Activated CD8-positive, alpha-beta memory T cell treated with anti-CD3 and anti-CD28 coated beads, Interleukin-2, amount 50 U/mL, for 4 hours (primary cell): ENCODE measurements at places on chromosomes 13 and 19.

GRCh38 chr19:1862068-1862423, 1.3 kb downstream of the KLF16 start:
- DNase-seq: no peak

DNA sequence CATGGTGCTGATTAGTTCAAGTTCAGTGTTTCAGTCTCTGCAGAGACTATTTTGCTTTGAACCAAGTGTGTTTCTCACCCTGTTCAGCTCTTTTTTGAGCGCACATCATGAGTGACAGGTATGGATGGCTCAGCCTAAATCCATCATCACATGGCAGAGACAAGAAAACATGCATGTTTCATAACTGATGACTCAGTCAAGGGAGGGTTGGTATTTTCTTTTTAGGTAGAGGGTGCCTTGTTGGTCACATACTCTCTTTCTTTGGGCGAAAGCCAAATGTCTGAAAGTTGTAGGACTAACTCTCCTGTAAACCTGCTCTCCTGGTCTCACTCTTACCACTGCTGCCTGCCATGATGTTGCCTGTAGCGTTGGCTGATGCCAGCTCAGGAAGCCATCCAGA, 48.1 kb upstream of the RAP2A start:
- no peak for DNase-seq

GRCh38 chr19:41541990-41542584, 33.9 kb upstream of the CEACAM21 start:
- peak; percentile 75 for DNase-seq

DNA sequence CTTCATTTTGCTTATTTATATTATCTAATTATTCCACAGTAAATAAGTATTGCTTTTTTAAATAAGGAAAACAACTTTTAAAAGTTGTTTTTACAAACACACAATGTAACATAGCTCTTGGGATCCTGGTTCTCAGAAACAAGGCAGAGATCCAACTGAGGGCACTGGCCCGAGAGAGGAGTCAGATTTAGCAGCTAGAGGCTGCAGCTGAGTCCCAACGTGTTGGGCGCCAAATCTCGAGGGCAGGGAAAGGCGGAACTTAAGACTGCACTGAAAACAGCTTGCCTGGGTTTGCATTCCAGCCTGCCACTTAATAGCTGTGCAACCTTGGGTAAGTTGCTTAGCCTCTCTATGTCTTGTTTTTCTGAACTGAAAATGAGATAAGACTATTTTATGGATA, 16.4 kb upstream of the WASF3 start:
- DNase-seq: no peak

DNA sequence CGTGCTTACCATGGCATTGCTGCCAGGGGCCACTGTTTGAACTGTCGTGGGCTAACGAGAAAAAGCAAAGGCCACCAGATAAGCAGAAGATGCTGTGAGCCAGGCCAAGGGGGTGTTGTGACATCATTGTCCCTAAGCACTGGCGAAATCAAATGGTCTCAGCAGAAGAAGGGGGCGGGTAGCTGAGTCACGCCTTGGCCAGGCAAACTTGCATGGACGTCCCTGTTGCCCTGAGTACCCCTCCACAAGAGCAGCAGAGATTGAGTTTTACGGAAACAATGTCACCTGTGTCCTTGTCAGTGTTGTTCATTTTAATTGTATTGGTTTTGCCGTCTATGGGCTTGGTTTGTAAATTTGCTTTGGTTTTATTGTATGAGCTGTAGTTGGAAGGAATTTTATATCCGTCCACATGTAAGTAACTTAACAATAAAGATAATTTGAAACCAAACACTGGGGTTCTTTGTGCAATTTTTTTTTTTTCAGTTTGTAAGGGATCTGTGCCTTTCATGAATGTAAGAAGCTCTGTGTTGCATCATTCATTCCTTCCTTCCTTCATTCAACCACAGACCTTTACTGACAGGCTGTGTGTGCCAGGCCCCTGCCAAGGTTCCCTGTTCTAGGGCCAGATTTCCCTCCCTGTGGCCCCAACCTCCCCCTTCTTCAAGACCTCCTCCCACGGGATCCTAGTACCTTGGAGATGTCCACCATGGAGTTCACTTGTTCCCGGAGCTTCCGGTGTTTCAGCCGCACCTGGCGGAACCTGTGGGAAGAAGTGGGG, 12.3 kb downstream of the KCNN4 start:
- DNase-seq: no peak

- no peak for DNase-seq
Observed at GRCh38 chr13:78187781-78188180, 269.1 kb upstream of the EDNRB start.

DNA sequence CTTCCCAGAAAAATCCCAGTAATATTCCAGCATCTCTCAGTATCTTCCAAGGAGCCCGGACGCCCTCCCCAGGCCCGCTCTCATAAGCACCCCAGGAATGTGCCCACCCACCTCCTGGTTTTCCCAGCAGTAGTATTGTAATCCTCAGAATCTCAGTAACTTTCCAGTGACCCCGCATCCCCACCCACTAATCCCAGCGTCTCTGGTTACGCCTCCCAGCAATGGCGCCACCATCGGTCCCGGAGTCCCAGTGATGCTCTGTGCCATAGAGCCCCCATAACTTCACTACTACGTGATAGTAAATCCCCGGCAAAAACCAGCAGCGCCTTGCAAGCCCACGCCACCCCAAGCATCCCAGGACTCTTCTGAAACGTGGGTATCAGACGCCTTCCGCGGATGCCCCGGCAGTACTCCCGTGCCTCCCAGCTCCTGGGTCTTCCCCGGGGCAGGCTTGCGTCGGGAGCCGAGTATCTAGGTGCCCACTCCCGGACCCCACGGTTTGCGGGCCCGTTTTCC, 928 bp upstream of the PNPLA6 start:
- DNase-seq: no peak

GRCh38 chr19:2983351-2984214, 6.2 kb downstream of the TLE6 start:
- DNase-seq: no peak

GRCh38 chr13:113918580-113918979, 54.7 kb upstream of the GAS6 start:
- peak; percentile 2 for DNase-seq

DNA sequence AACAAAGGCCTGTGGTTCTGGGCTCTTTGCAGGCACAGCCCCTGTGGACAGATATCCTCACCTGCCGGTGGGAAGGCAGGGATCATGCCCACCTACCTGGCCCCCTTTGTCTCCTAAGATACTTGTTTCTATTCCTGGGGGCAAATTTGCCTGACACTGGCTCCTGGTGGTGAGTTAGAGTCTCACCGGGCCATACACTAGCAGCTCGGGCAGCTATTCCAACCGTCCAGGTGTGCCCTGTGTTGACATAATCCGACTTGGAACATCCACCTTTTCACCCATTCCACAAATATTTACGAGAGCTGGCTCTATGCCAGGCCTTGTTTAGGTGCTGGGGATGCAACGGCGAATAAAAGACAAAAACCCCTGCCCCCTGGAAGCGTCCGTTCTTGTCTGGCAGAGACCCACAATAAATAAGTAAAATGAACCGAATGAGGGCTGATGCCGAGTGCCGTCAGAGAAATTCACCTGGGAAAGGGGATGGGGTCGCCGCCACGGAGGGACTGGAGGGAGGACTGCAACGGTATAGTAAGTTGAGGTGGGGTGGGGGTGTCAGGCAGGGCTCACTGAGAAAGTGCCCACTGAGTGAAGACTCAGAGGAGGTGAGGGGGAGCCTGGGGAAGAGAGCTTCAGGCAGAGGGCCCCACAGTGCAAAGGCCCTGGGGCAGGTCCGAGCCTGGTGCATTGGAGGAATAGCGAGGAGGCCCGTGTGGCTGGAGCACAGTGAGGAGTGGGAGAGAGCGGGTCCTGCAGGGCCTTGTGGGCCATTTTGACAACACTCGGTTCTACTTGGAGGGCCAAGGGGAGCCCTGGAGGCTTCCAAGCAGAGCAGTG, 43.2 kb upstream of the RANBP3 start:
- no peak for DNase-seq

DNA sequence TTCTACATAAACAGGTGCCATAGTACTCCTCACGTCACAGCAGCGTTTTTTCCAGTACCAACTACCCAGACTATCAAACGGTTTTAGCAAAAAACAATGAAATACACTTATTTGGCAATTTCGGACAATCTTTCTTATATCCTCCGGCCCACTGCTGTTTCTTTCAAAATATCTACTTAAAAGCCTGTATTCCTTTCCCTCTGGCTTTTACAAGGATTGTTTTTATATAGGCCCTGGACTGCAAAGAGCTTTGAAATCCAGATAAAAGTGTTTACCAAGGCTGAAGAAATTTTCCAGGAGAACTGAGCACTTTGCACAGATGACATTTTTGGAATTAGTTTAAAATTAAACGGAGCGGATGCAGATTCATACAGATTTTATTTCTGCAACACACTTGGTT, 255.9 kb upstream of the STARD13 start:
- DNase-seq: no peak
